Motor neuron (in vitro differentiated cells): ENCODE measurements at places on chromosomes 13 and 19. TPM values are rescaled to one million over a fixed set of nuclear protein-coding genes. Genes with fewer than 3 reads are reported as not detected.

DNA sequence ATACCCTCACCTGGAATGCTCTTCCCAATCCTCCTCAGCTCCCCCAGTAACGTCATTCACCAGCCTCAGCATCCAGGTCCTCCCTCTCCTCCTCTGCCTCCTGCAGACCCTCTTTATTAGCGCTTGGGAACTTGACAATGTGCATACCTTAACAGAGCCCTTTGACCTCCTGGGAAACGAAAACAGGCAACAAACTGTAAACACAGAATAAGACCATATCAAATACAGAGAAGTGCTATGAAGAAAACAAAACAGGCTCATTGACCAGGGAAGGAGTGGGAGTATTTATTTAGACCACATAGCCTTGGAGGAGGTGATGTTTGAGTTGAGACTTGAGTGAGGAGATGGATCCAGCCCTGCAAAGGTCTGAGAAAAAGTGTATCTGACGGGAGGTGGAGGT is 107.9 kb upstream of the SLC7A1 start:
- ATAC-seq = no peak

DNA sequence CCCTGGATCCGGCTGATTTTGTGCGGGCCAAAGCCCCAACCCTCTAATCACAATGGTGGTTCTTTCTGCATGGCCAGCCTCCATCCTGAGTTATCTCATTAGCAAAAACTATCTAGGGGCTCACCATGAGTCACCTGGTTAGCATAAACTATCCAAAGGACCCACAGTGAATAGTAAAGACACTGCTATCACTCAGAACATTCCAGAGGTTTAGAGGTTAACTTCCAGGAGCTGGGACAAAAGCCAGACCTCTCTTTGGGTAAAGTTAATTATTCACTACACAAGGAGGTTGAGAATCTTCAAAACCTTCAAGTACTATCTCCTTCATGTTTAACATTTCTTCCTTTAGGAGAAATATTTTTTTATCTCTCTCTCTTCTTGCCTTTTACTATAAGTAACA is 18.8 kb upstream of the PPP5C start:
- ATAC-seq = no peak

GRCh38 chr19:53978975-53979801 is 12.2 kb upstream of the CACNG6 start:
- ATAC-seq = no peak

GRCh38 chr13:51823863-51824262 is 19.9 kb upstream of the DHRS12 start:
- ATAC-seq = no peak

DNA sequence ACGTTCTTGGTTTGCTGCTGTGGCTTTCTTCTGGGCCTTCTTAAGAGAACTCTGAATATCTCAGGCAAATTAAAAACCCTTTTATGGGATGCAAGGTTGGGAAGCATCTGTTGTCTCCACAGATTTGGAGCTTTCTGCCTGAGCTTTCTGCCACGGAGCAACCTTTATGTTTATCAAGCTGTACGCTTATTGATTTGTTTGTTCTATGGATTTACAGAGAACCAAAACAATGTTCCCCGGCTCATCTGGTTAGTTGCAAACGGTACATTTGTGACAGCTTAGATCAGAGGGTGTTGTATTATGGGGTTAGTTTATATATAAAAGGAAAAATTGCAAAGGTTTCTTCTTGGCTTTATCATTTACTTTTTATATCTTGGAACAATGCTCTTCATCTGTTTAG is 479.6 kb downstream of the DIAPH3 start:
- ATAC-seq = no peak

Gene PODNL1
- total RNA-seq = 0.75 and 1.1 TPM in 2 replicates

Gene TMEM238
- not detected in 2 replicates for total RNA-seq

Gene OR7C1
- 0.57 and 1.1 TPM in 2 replicates for total RNA-seq

Gene MTUS2
- 2.1 and 3.8 TPM in 2 replicates for total RNA-seq
